ENCODE measurements at places on chromosomes 3 and 15.

DNA sequence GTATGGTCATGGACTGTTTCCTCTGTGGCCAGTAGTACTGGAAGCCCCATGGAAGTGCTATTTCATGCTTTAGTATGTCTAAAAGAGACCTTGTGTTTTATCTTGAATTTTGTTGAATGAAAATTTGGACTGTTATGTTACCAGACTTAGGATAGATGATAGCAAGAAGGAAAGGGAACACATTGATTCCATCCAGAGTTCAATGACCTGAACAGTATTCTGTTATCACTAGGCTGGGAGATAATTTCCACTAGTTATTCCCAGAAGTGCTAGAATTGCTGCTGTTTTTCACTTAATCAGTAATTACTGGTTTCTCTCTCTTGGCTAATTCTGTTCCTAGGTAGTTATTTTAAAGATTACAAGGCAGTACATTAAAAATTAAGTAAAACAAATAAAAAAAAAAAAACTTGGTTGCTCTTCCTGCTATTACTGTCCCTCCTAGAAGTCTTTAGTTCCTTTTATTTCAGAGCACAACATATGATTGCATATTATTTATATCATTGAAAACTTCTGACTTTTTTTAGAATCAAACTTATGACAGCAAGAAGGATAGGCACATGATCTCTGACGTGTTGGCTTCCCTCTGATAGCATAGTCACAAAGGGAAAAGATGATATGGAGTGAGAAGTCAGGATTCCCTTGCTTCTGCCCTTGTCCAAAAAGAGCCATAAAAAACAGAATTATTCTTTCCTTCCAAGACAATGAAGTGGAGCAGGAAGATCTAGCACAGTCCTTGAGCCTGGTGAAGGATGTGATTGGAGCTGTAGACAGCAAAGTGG, 72.2 kb downstream of the KLHL25 start:
- H3K4me3 ChIP-seq: no peak overlapping the region
- no peak for DNase-seq

- no peak overlapping the region for H3K27ac ChIP-seq
- no peaks in the 10 kb centered on the region for H3K27me3 ChIP-seq
- no peaks in the 10 kb centered on the region for H3K4me1 ChIP-seq
- no peaks in the 10 kb centered on the region for H3K36me3 ChIP-seq
- no peak overlapping the region for H3K4me3 ChIP-seq
Measured at GRCh38 chr3:18660059-18660458, 234.9 kb upstream of the SATB1 start.

GRCh38 chr15:101449471-101450402, 39.8 kb downstream of the PCSK6 start:
- H3K36me3 ChIP-seq: no peaks in the 10 kb centered on the region
- H3K27me3 ChIP-seq: no peaks in the 10 kb centered on the region
- no peak overlapping the region for H3K27ac ChIP-seq
- no peak for DNase-seq
- H3K4me3 ChIP-seq: no peak overlapping the region

DNA sequence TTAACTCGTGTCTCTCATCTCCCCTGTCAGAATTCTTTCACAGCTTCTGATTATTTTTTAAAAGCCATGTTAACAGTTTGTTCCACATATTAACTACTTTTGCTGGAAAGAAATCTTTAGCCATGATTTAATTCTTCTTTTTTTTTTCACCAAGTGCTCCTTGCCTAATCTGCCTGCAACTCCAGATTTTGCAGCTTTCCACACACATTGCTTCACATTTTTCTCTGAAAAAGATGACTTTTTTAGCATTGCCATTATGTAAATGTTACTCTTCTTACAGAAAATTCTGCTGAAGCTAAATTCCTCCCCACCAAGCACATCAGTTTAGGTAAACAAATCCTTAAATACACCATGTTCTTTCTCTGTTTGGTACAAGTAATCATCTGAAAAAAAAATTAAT, 23.4 kb upstream of the PPARG start:
- H3K4me1 ChIP-seq: peaks cover 17% of the 10 kb centered on the region
- H3K27me3 ChIP-seq: no peaks in the 10 kb centered on the region
- no peak overlapping the region for H3K27ac ChIP-seq
- no peaks in the 10 kb centered on the region for H3K36me3 ChIP-seq

GRCh38 chr3:17931131-17931530, 188.7 kb upstream of the TBC1D5 start:
- DNase-seq: no peak
- no peak overlapping the region for H3K27ac ChIP-seq

DNA sequence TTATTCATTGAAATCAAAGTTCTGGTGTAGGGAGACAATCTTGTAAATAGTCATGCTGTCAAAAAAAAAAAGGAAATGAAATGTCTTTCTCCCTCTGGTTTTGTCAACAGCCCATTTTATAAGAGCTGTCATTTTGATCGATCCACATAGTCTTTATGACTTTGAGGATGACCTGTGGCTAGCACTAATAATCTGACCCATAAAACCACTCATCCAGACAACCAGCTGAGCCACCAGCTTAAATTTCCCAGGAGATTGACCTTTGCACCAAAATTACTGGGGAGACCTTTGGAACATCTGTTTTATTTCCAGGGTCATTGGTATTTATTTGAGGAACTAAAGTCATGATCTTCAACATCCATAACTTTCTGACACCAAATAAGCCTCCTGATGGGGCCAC, 98.5 kb upstream of the MME start:
- no peaks in the 10 kb centered on the region for H3K27me3 ChIP-seq
- no peaks in the 10 kb centered on the region for H3K4me1 ChIP-seq

GRCh38 chr3:145118303-145118702, 1042.7 kb downstream of the PLOD2 start:
- DNase-seq: no peak
- no peaks in the 10 kb centered on the region for H3K4me1 ChIP-seq
- H3K27me3 ChIP-seq: no peaks in the 10 kb centered on the region
- H3K27ac ChIP-seq: no peak overlapping the region
